Motor neuron (in vitro differentiated cells): ENCODE measurements at places on chromosomes 5 and 9. TPM values are rescaled to one million over a fixed set of nuclear protein-coding genes. Genes with fewer than 3 reads are reported as not detected.

Gene SOHLH1
- total RNA-seq: not detected in 2 replicates

Gene HIGD2A
- total RNA-seq: 101 and 110 TPM in 2 replicates

Gene CDC20B
- 0.50 TPM in 1 of 2 replicates, not detected in the other for total RNA-seq

Gene GRIA1
- 18.4 and 19.7 TPM in 2 replicates for total RNA-seq

Gene WDR31
- 3.8 and 4.2 TPM in 2 replicates for total RNA-seq

Gene SLCO6A1
- total RNA-seq: not detected in 2 replicates

GRCh38 chr9:124899845-124900244, 37.9 kb downstream of the ARPC5L start:
- ATAC-seq: no peak

GRCh38 chr9:121638399-121638798, 13.0 kb upstream of the DAB2IP start:
- ATAC-seq: no peak

- no peak for ATAC-seq
Measured at GRCh38 chr9:107938801-107939386, 449.3 kb upstream of the KLF4 start.

- no peak for ATAC-seq
Measured at GRCh38 chr5:97100476-97100875, 41.9 kb downstream of the LIX1 start.

DNA sequence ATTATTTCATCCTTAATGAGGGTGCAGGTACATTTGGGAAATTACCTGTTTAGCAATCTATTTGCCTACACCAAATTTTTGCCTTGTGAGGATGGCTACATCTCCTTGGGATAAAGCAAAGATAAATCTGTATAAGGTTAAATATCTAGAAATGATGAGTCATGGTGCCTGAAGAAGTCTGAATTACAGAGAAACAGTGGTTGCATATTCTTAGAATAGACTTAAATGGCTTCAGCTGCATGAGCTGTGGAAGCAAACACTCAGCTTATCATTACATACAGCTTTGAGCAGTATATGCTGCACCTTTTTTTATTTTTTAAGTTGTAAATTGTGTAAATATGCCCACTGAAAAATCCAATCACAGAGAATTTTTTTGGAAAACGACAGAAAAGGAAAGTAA, 153.5 kb downstream of the RAPGEF6 start:
- ATAC-seq: peak; percentile 79

DNA sequence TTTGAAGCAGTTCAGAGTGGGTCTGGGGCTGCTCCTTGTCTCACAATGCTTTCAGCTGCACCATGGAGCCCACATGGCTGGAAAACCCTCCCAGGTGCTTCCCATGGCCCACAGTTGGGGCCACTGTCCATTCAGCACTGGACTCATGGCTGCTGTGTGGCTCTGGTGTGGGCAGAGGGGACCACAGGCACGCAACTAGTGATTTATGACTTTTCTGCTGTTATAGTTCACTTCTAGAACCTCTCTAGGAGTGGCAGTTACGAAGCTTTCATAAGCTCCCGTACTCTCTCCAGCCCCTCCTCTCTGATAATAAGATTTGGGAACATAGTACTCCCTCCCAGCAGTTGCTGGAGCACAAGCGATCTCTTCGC, 29.0 kb downstream of the GLRA1 start:
- no peak for ATAC-seq

GRCh38 chr9:131020388-131020787, 11.4 kb downstream of the LAMC3 start:
- no peak for ATAC-seq

DNA sequence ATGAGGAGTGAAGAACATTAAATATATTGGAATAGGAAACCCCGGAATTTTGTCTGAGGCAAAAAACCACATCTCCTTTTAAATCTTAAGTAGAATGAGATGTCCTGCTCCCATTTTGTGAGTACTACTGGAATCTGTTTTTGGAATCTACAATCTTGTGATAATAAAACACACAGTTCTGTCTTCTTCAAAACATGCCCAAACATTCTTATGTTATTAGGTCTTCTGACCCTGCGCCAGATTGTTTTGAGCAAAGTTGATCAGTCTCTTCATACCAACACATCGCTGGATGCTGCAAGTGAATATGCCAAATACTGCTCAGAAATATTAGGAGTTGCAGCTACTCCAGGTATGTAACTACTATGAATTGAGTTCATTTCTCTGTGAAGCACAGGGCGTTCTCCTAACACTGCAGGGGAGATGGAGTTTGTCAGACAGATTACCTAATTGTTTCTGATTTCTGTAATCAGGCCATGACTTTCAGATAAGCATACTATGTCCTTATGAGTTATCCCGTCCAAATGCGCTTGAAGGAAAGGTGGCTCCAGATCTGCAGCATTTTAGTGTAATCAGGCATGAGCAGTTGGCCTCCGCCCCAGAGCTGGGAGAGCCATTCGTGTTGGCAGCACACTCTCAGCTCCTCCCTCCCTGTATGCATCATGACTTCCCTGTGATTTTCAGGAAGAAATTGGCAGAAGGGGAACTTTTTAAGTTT, 88.0 kb downstream of the NLN start:
- ATAC-seq: no peak

DNA sequence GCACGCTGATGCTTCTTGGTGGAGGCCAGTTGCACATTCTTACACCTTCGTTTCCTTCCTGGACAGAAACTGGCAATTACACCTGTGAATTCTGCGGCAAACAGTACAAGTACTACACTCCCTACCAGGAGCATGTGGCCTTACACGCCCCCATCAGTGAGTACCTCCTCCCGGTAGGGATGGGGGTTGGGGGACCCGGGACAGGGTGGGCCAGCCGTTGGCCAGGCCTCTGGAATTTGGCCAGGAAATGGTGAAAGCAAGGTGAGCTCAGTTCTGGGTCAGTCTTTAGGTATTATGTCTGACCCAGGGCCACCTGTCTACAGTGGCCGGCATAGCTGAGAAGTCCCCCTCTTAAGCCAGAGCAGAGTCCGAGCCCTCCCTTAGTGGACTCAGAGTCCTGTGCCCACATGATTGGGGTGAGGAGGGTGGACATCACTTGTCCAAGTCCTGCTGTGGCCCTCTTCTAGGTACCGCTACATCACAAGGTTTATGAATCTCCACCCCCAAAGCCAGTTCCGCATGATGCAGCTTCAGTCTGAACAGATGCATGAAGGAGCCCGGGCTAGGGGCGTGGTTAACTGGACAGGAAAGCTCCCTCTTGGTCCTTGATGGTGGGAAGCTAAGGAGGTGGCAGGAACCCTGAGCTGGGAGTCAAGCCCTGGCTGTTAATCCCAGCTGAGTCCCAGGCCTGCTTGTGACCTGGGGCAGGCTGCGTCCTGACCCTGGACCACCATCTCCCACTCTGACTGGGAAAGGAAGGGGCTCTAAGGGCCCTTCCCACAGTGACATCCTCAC, 61.3 kb downstream of the AMBP start:
- ATAC-seq: no peak

DNA sequence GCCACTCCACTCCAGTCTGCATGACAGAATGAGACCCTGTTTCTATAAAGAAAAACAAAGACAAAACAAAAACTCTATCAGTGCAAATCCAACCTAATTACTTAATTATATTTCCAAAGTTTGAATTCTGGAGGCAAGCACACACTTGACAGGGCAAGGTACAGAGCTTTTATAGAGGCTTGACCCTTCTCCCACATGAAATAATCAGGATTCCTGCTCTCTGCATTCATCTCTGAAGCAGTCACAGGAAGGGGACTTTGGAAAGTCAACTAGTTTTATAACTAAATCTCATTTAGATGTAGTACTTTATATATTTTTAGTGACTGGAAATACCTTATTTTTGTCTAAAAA, 91.9 kb upstream of the CHD1 start:
- no peak for ATAC-seq

- ATAC-seq: no peak
Measured at GRCh38 chr5:1737790-1738405, 61.7 kb downstream of the MRPL36 start.

DNA sequence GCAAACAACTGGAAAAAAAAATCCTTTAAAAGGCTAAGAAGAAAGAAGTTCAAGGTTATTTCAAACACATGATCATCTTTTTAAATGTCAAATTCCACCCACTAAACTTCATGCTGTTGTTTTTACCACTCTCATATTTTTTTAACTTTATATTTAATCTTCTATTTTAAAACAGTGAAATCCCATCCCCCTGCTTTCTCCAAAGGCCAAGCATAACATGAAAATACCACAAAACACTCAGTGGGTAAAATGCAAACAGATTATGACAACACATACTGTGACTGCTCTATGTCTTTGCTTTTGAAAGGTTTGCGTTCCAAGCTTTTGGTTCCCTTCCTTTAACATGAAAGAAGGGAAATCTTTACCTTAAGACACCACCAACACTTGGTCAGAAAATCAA, 127.6 kb downstream of the SNCAIP start:
- no peak for ATAC-seq

DNA sequence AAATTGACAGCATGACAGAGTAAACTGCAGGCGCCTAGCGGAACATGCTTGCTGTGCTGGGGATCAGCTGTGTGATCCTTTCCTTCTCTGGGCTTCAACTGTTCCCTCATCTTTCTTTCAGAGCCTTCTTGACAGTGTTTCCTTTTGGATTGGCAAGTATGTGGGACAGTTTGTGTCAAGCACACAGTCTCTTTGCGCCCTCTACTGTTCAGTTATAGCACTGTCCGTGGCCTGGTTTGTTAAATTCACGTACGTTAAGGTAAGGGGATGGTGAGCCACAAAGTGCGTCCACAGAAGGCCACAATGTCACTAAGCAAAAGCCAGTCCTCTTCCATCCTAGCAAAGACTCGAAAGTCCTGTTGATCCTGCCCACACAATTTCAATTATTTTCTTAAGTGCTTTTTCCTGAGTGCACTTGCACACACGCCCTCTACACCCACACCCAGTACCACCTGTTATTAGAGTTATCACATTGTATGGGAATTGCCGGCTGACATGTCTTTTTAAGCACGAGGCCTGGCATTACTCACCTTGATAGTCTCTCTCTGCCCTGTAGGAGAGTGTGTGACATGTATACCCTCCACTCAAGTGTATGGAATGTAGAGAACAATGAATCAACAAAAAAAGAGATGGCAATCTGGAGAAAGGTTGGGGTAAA, 22.5 kb upstream of the PTPN3 start:
- ATAC-seq: peak; percentile 81

GRCh38 chr5:34743878-34744277, 87.8 kb downstream of the RAI14 start:
- no peak for ATAC-seq

- no peak for ATAC-seq
Measured at GRCh38 chr9:117772960-117773359, 68.8 kb downstream of the TLR4 start.

GRCh38 chr5:173727839-173728778, 111.7 kb upstream of the BOD1 start:
- no peak for ATAC-seq

- no peak for ATAC-seq
Measured at GRCh38 chr9:103702572-103702971, 391.5 kb upstream of the SMC2 start.

DNA sequence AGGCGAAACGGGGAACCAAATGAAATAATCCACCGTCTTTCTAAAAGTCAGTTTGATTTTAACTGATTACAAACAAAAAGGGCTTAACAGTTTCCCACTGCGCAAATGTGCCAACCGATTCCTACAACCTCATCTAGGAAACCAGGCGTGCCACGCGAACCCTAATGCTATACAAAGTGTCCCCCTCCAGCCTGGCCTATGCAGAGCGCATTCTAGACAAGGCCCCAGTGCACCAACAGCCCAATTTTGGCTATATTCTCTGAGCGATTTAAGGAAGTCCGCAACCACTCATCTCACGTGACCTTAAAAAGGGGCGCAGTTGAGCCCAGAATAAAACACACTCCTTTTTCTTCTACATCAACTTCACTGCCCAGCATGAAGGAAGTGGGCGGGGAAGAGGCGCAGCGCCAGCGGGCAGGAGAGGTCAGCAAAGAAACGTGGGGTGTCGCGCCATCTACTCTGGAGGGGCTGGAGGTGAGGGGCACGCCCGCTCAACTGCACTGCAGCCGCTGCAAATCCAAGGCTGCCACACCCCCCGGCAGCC, 779 bp downstream of the FAM13B start:
- peak; percentile 42 for ATAC-seq

DNA sequence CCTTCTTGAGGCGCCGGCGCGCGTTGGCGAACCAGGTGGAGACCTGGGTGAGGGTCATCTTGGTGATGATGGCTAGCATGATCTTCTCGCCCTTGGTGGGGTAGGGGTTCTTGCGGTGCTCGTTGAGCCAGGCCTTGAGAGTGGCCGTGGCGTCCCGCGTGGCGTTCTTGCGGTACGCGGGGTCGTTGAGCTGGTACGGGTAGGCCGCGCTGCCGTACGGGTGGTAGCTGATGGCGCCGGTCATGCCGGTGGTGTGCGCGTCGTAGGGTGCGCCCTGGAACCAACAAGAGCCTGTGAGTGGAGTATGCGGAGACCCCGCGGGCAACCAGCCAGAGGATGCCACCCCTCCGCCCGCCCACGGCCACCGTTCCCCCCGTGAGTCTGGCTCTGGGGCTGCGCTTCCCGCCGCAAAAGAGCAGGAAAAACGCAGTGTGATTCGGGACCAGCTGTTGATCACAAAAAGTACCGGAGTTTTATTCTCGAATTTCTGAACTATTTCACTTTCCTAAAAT, 1.9 kb downstream of the IRX2 start:
- ATAC-seq: no peak

DNA sequence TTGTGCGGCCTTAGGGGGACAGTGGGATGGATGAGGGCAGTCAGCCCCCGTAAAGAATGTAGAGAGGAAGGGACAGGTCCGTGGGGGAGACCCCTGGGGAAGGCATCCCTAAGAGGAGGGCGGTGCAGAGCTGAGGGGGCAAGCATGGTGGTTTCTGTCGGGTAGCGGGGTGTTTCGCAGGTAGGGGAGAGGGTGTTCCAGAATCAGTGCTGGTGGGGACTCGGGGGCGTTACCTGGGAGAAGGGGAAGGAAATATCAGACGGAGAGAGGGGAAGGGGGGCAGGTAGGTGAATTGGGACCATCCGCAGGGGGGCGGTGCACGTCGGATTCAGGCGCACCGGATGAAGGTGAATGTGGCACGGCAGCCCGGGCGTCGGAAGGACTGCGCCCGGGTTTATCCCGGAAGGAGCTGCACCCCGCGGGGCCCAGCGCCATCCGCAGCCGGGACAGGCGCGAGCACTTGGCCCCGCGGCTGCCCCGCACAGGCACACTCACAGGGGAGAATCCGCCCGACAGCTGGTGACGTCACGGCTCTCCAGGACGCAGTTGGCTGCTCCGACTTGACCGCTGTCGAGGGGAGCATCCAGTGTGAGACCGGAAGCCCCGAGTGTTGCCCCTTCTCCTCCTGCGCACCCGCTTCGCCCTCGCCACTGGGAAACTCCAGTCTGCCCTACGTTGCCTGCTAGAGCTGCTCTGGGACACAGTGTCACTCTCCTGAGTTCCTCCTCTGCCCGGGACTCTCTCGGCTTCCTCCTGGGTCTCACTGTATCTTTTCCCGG, 1.3 kb downstream of the CD72 start:
- peak; percentile 98 for ATAC-seq

DNA sequence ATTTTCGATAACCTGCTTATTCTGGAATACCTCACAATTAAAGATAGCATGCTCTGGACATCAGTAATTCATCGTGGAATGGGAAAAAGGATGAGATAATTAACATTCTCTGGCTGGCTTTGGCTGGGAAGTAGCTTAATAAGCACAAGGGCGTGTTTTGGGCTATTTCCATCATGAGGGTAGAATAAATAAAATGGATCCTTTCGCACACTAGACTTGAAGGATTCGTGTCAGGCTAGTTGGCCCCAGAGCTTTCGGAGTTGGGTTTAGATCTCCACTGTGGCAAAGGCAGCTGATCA, 151.2 kb upstream of the ADRA1B start:
- ATAC-seq: no peak

- ATAC-seq: no peak
Measured at GRCh38 chr9:4986783-4987182, 1.7 kb downstream of the JAK2 start.
